Endothelial cell (in vitro differentiated cells): ENCODE measurements at places on chromosomes 12 and 14. TPM values are rescaled to one million over a fixed set of nuclear protein-coding genes. Genes with fewer than 3 reads are reported as not detected.

- DNase-seq, result no peak
Observed at GRCh38 chr12:119157978-119158377, 20.8 kb upstream of the HSPB8 start.

GRCh38 chr12:237026-237815 is 23.3 kb upstream of the SLC6A12 start:
- DNase-seq, result no peak

- no peak for DNase-seq
Observed at GRCh38 chr14:77516126-77516525, 17.5 kb upstream of the ISM2 start.

DNA sequence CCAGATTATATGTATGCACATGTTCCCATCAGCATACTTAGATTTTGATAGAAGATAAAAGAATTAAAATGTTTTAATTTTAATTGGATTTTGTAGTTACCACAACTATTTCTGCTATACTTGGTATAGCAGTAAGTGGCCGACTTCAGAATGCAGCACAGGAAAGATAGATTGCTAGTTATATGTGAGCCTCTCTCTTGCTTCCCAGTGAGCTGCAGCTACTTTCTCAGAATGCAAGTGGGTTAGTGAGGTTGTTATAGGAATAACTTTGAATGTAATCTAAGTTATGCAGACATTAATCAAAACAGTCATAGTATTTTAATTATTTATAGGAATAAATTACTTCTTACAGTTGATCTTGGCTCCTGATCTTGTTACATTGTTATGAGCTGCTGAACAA is 240.6 kb downstream of the RAD51B start:
- DNase-seq, result no peak

GRCh38 chr14:91568626-91569025 is 58.5 kb upstream of the PPP4R3A start:
- DNase-seq, result no peak

DNAL1 gene
- 13.1 TPM for total RNA-seq
